Activated CD8-positive, alpha-beta memory T cell treated with anti-CD3 and anti-CD28 coated beads, Interleukin-2, amount 10 ng/mL, durations not matched to agents 7 days and 5 days (primary cell): ENCODE measurements at places on chromosomes 16 and 17. TPM values are rescaled to one million over a fixed set of nuclear protein-coding genes. Genes with fewer than 3 reads are reported as not detected.

APRT gene
- total RNA-seq: 148 TPM

GUCY2D gene
- total RNA-seq: not detected

CBFA2T3 gene
- total RNA-seq: not detected

VMO1 gene
- total RNA-seq: 0.37 TPM

C16orf92 gene
- not detected for total RNA-seq

ALOX12B gene
- 0.42 TPM for total RNA-seq

ST6GALNAC2 gene
- not detected for total RNA-seq

ZNF263 gene
- total RNA-seq: 21.5 TPM

PPP1R27 gene
- not detected for total RNA-seq

PLA2G10 gene
- not detected for total RNA-seq

CTRB1 gene
- not detected for total RNA-seq

NLRP1 gene
- 66.6 TPM for total RNA-seq

KRT36 gene
- total RNA-seq: not detected

UMOD gene
- not detected for total RNA-seq

SHISA6 gene
- total RNA-seq: not detected

SDR42E2 gene
- total RNA-seq: 0.18 TPM

NDUFB10 gene
- total RNA-seq: 148 TPM

NPTX1 gene
- 8.0 TPM for total RNA-seq

GLG1 gene
- total RNA-seq: 74.0 TPM

CDRT4 gene
- total RNA-seq: 4.9 TPM

CCDC154 gene
- 2.9 TPM for total RNA-seq

FMNL1 gene
- total RNA-seq: 504 TPM

TM4SF5 gene
- not detected for total RNA-seq

SLC12A3 gene
- not detected for total RNA-seq
